Testis (tissue), 5 donors: ENCODE measurements at places on chromosomes 12 and 14. TPM values are rescaled to one million over a fixed set of nuclear protein-coding genes. Genes with fewer than 3 reads are reported as not detected.

The NAV3 gene
- total RNA-seq, result 21.9 TPM

The COX8C gene
- 39.1 TPM for total RNA-seq

The ZNF641 gene
- total RNA-seq, result 40.1 TPM

The IFI27L1 gene
- total RNA-seq, result 219 TPM

The TECPR2 gene
- 65.9 TPM for total RNA-seq

The TAS2R9 gene
- not detected for total RNA-seq

The TEP1 gene
- 19.1 TPM for total RNA-seq

DNA sequence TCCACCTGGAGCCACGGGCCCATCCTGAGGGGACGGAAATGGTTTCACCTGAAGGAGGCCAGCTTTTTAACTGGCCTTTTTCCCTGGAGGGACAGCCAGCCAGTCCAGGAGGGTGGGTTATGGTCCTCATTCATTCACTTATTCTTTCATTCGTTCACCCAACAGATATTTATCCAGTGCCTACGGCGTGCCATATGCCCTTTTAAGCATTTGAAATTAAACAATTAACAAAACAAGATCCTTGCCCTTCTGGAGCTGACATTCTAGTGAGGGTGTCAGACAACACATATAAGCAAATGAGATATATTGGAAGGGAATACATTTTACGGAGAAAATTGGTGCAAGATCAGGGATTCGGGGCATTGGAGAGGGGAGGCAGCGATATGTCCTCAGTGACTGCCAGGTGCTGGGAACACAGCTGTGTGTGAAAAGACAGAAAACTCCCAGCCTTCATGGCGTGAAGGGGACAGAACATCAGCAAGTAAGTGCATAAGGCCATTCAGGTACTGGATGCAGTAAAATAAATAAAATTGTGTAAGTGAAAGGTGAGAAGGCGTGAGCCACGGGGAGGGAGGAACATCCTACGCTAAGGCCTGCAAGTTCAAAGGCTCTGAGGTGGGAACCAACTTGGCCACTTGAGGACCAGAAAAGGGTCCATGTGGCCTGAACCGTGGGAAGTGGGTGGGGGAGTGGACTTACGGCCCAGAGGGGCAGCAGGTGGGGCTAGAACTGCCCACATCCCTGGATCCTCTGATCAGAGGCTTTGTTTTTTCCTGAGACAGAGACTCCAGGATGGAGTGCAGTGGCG lies 684 bp upstream of the ABCB9 start:
- DNase-seq, result no peak
- H3K27ac ChIP-seq, result no peak overlapping the region
- H3K4me1 ChIP-seq, result peaks cover 33% of the 10 kb centered on the region
- no peaks in the 10 kb centered on the region for H3K36me3 ChIP-seq

GRCh38 chr12:113396828-113397496 lies 6.7 kb downstream of the SDS start:
- H3K27me3 ChIP-seq, result no peaks in the 10 kb centered on the region
- H3K27ac ChIP-seq, result no peak overlapping the region
- no peak for DNase-seq
- H3K4me3 ChIP-seq, result no peak overlapping the region

GRCh38 chr14:32400480-32400879 lies 71.4 kb downstream of the AKAP6 start:
- H3K4me1 ChIP-seq, result no peaks in the 10 kb centered on the region
- no peaks in the 10 kb centered on the region for H3K36me3 ChIP-seq
- DNase-seq, result no peak
- no peaks in the 10 kb centered on the region for H3K27me3 ChIP-seq
- no peak overlapping the region for H3K4me3 ChIP-seq

DNA sequence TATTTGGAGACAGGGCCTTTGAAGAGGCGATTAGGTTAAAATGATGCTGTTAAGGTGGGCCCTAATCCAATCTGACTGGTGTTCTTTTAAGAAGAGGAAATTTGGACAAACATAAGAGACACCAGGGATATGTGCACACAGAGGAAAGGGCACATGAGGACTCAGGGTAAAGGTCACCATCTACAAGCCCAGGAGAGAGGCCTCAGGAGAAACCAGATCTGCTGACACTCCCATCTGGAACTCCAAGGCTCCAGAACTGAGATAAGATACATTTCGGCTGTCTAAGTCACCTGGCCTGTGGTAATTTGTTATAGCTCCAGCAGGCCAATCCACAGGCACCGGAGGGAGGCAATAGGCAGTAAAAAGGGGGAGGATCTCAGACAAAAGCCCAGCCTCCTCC lies 48.6 kb downstream of the KICS2 start:
- no peak overlapping the region for H3K4me3 ChIP-seq
- H3K4me1 ChIP-seq, result no peaks in the 10 kb centered on the region
- H3K27me3 ChIP-seq, result no peaks in the 10 kb centered on the region
- no peak overlapping the region for H3K27ac ChIP-seq
- H3K36me3 ChIP-seq, result no peaks in the 10 kb centered on the region

- no peak overlapping the region for H3K4me3 ChIP-seq
- no peaks in the 10 kb centered on the region for H3K27me3 ChIP-seq
- no peaks in the 10 kb centered on the region for H3K4me1 ChIP-seq
- no peak overlapping the region for H3K27ac ChIP-seq
- no peaks in the 10 kb centered on the region for H3K36me3 ChIP-seq
Observed at GRCh38 chr12:130044991-130045621, 117.2 kb upstream of the FZD10 start.

DNA sequence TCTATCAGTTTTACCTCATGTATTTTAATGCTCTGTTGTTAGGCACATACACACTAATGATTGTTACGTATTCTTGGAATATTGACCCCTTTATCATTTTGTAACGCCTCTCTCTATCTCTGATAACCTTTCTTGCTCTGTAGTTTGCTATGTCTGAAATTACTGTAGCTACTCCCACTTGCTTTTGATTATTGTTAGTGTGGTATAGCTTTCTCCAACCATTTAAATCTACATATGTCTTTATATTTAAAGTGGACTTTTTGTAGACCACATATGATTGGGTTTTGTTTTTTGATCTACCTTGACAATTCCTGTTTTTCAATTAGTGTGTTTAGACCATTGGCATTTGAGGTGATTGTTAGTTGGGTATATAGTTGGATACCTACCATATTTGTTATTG lies 43.4 kb downstream of the CRADD start:
- no peak overlapping the region for H3K4me3 ChIP-seq
- no peaks in the 10 kb centered on the region for H3K27me3 ChIP-seq
- no peaks in the 10 kb centered on the region for H3K36me3 ChIP-seq

- H3K27me3 ChIP-seq, result no peaks in the 10 kb centered on the region
- H3K27ac ChIP-seq, result no peak overlapping the region
- no peaks in the 10 kb centered on the region for H3K4me1 ChIP-seq
- no peak for DNase-seq
Observed at GRCh38 chr14:81326451-81326850, 73.7 kb downstream of the STON2 start.

GRCh38 chr14:89013098-89013504 lies 188.7 kb downstream of the TTC8 start:
- peak; percentile 86 for DNase-seq
- no peaks in the 10 kb centered on the region for H3K4me1 ChIP-seq
- no peaks in the 10 kb centered on the region for H3K36me3 ChIP-seq
- no peak overlapping the region for H3K4me3 ChIP-seq

DNA sequence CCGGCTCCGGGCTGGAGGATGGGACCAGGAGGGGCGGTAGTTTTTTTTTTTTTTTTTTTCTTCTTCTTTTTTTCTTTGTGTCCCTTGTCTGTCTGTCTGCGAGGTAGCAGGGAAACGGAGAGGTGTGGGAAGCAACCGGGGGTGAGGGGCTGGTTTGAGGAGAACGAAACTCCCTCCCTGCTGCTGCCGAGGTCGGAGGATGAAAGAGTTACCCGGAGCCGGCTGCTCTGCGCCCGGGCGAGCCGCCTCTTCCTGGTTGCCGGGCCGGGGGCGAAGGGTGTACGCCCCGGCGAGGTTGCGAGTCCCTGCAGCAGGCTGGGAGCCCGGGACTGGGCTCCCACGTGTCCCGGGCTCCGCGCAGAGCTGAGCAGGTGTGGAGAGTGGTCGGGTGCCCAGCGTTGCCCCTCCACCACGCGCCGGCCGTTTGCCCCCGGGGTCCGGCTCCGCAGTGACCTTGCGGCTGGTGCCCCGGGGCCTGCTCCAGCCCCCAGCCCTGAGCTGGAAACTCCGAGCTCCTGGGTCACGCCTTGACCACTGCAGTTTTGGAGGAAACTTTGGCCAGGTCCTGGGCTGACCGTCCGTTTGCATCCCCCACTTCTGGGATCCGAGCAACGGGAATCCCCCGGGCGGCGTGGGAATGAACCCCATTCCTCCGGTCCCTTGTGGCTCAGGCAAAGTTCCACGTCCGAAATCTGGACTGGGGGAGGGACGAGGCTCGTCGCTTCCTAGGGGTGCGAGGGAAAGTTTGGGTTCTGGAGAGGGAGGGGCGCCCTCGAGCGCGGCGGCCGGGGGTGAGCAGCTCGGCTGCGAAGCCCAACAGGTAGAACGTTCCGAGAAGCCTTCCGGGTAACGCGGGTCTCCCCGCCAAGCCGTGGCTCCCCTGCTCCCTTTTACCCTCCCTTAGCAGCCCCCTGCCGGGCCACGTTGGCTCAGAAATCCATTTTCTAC lies 1.3 kb downstream of the CHST11 start:
- peaks cover 5% of the 10 kb centered on the region for H3K4me1 ChIP-seq
- H3K36me3 ChIP-seq, result no peaks in the 10 kb centered on the region
- no peaks in the 10 kb centered on the region for H3K27me3 ChIP-seq
- H3K4me3 ChIP-seq, result peak overlapping the region; percentile 92
- peak overlapping the region; percentile 89 for H3K27ac ChIP-seq
- DNase-seq, result peak; percentile 40

DNA sequence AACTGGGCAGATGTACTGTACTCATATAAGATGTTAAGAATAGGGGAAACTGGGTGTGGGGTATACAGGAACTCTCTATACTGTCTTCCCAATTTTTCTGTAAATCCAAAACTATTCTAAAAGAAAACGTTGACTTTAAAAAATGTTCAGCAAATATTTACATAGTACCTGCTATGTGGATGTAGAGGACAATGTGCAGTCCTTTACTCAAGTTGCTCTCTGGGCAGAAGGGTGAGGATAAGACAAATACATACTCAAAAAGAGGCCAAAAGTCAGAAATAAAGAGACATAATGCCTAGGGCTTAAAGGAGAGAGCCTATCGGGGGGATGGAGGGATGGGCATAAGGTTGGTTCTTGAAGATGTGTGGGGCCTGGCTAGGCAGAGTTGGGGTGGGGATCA lies 44.7 kb downstream of the PPP1R36 start:
- no peak for DNase-seq
- H3K4me1 ChIP-seq, result no peaks in the 10 kb centered on the region
- H3K27ac ChIP-seq, result no peak overlapping the region
- no peaks in the 10 kb centered on the region for H3K27me3 ChIP-seq
- no peak overlapping the region for H3K4me3 ChIP-seq
- no peaks in the 10 kb centered on the region for H3K36me3 ChIP-seq

DNA sequence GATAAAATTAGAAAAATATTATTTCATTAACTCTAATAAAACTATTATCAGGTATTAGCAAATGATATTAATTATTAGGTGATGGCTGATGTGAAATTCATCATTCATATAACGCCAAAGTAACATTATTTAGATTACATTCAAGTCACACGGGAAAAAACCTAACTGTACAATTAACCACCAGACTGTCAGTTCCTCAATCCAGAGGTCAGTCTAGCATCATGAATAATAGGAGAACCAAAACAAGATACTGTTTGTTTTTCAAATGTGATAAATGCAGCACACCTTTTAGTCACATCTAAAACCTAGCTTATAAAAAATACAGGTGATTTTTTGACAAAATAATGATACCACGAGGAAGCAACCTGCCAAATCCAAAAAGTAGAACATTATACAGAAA lies 19.6 kb downstream of the SENP1 start:
- no peak for DNase-seq
- no peak overlapping the region for H3K27ac ChIP-seq
- no peak overlapping the region for H3K4me3 ChIP-seq
- no peaks in the 10 kb centered on the region for H3K4me1 ChIP-seq
- no peaks in the 10 kb centered on the region for H3K36me3 ChIP-seq

DNA sequence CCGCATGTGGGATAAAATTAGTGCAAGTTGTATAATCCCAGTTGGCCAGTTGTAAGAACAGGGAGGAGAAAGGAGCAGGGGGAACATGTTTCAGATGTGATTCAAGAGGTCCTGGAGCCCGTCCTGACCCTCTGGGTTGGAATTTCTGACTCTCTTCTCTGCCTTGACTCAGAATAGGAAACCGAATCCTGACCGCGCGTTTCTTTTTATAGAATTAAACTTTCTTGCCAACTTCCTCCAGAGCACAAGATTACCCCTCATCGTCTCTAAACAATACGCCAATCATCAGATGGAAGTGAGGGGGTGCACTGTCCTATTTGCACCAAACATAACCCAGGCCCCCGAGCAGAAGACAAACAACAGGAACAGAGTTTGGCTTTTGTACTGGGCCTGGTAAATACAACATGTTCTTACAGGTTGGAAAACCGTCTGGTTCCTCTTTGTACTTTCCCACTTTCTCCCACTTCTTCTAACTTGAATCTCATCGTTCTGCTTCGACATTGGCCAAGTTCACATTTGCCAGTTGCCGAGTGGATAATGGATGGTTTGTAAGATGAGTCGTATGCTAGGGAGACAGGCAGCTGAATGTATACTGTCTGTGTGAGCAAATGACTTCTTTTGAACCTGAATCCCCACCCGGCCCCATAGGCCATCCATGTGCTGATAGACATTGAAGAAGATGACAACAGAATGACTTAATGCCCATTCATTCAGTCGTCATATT lies 42.6 kb upstream of the MED13L start:
- H3K4me1 ChIP-seq, result peaks cover 17% of the 10 kb centered on the region
- DNase-seq, result peak; percentile 78
- H3K36me3 ChIP-seq, result no peaks in the 10 kb centered on the region

- no peak overlapping the region for H3K27ac ChIP-seq
- no peaks in the 10 kb centered on the region for H3K36me3 ChIP-seq
- no peak overlapping the region for H3K4me3 ChIP-seq
- H3K4me1 ChIP-seq, result no peaks in the 10 kb centered on the region
Observed at GRCh38 chr12:43728117-43728516, 30.5 kb downstream of the PUS7L start.

- no peak overlapping the region for H3K27ac ChIP-seq
- H3K27me3 ChIP-seq, result no peaks in the 10 kb centered on the region
- no peak overlapping the region for H3K4me3 ChIP-seq
- H3K36me3 ChIP-seq, result no peaks in the 10 kb centered on the region
- H3K4me1 ChIP-seq, result peaks cover 15% of the 10 kb centered on the region
Observed at GRCh38 chr12:3313675-3314663, 177.0 kb upstream of the PRMT8 start.

GRCh38 chr12:113246478-113247122 lies 25.3 kb downstream of the TPCN1 start:
- peaks cover 36% of the 10 kb centered on the region for H3K4me1 ChIP-seq
- H3K36me3 ChIP-seq, result no peaks in the 10 kb centered on the region
- H3K4me3 ChIP-seq, result no peak overlapping the region
- H3K27me3 ChIP-seq, result no peaks in the 10 kb centered on the region
- peak overlapping the region; percentile 37 for H3K27ac ChIP-seq

GRCh38 chr12:52585946-52586345 lies 12.3 kb upstream of the KRT74 start:
- H3K27me3 ChIP-seq, result no peaks in the 10 kb centered on the region
- H3K4me1 ChIP-seq, result no peaks in the 10 kb centered on the region
- H3K4me3 ChIP-seq, result no peak overlapping the region
- DNase-seq, result no peak

- H3K27me3 ChIP-seq, result no peaks in the 10 kb centered on the region
- DNase-seq, result no peak
- H3K27ac ChIP-seq, result no peak overlapping the region
Observed at GRCh38 chr12:120252071-120252906, 13.2 kb downstream of the PXN start.
